ENCODE measurements at places on chromosomes 5 and 9.
A peak's percentile ranks its signal among the peaks of the same experiment; 100 is the strongest.

DNA sequence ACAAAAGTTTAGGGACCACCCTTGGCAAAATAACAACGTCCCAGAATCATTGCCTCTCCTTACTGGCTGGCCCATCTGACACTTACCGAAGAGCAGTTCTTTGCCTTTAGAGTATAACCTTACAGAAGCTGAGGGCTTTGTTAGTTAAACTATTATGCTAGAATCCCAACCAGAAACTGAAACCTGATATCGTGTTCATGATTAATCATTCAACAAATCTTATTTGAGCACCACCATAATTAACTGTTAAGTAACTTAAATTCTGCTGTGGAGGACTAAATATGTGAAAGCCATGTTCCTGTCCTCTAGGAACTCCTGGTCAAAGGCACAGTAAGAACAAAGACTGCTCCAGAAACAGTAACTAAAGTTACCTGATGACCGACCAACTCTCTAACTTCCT is 104.9 kb downstream of the ARL15 start:
- no peak for DNase-seq

GRCh38 chr9:112494153-112494552 is 7.5 kb downstream of the KIAA1958 start:
- no peak for DNase-seq

DNA sequence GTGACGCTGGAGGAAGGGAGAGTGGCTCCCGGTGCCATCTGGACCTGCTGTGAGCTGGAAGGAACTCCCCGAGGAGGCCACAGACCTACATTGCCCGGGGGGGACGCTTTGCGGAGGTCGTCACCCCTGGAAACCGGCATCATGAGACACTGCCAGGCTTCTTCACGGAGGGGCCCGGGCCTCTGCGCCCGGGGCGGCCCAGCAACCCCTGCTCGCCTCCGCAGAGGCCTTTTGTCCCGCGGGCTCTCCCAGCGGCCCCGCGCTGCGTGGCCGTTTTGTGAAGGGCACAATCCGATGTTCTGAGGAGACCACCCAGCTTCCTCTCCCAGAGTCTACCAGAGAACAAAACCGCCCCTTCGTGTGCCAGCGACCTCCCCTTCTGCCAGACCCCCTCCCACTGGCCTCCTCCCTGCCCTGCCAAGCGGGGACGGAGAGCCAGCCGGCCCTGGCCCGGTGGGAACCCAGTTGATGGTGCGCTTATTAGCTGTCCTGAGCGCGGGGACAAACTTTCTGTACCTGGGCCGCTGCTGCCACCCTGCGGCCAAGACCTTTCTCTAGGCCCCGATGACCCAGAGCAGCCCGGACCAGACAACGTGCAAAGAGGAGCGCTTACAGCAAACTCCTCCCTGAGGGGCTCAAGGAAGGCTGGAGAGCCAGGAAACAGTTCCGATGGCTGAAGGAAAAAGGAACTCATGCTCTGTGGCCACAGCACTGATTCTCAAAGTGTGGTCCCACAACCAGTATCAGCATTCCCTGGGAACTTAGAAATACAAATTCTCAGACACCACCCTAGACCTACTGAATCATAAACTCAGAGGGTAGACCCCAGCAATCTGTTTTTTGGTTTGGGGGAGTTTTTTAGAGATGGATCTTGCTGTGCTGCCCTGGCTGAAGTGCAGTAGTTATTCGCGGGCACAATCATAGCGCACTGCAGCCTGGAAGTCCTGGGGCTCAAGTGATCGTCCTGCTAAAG is 86.7 kb downstream of the SLC1A3 start:
- peak; percentile 65 for DNase-seq

DNA sequence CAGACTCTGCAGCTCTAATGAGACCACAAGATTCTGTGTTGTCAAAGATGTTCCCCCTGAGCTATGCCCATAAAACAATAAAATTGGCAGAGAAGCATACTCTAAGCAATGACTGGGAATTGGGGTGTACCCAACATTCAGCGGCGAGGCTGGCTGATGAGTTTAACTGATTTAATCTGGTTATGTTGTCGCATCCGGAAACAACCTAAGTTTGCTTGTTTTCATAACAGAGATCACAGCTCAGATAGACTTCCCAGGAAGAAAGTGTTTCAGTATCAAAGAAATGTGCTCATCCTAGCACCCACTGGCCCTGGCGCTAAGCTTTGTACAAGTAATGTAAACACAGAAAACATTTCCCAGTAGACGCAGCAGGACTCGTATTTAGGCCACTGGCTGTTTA is 7.4 kb downstream of the SEMA5A start:
- DNase-seq = no peak

- no peak for DNase-seq
Observed at GRCh38 chr5:89232139-89232603, 349.2 kb upstream of the MEF2C start.

DNA sequence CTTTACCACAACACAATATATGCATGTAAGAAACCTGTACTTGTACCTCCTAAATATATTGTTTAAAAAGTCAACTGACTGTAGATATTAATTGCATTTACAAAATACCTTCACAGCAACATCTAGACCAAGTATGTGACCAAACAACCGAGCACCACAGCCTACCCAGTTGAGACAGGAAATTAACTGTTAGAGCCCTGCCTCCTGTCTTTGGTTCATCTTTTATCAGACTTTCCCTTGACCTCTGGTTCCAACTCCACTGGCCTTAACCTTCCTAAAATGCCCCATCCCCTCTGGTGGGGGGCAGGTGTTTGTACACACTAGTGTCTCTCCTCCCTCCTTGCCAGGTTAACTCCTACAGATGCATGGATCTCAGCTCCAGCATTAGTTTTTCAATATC is 155.0 kb upstream of the PANK3 start:
- no peak for DNase-seq

- DNase-seq = no peak
Observed at GRCh38 chr5:139037732-139038131, 160.4 kb downstream of the SIL1 start.

GRCh38 chr5:130045334-130045733 is 141.1 kb downstream of the CHSY3 start:
- no peak for DNase-seq

DNA sequence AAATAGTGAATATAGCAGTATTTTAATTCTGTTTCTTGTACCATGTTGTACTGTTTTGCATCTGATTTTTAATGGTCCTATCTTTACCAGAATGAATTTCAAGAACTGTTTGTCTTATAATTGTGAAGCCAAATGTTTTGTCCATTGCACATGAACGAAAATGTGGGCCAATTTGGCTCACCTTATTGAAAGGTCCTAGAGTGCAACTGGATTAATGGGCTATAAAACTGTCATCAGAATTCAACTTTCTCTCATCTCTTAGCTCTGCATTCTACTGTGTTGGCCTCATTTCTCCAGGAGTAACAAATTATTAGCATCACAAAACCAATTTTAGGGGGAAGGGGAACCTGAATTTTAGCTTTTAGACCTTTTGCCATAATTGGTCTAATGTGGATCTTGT is 179.4 kb upstream of the NUDT12 start:
- DNase-seq = no peak

GRCh38 chr9:19551124-19551929 is 142.5 kb downstream of the ACER2 start:
- DNase-seq = no peak

- no peak for DNase-seq
Observed at GRCh38 chr5:127886-128285, 35.9 kb downstream of the PLEKHG4B start.

DNA sequence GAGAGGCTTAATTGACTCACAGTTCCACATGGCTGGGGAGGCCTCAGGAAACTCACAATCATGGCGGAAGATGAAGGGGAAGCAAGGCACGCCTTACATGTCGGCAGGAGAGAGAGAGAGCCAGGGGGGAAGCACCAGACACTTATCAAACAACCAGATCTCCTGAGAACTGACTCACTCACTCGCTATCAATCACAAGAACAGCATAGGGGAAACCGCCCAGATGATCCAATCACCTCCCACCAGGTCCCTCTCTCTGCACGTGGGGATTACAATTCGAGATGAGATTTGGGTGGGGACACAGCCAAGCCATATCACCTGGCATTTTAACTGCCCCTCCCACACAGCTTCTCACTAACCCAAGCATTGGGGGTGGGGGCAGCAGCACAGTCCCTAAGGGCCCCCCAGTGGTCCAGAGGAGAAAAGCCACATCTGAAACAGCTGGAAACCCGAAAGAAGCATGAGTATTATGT is 76.1 kb upstream of the ASS1 start:
- no peak for DNase-seq

GRCh38 chr5:172086194-172086975 is 79.9 kb upstream of the FBXW11 start:
- DNase-seq = peak; percentile 37

GRCh38 chr5:151663617-151664293 is 23.0 kb downstream of the SPARC start:
- DNase-seq = no peak

- DNase-seq = no peak
Observed at GRCh38 chr9:124394596-124394995, 20.6 kb downstream of the PSMB7 start.

- DNase-seq = no peak
Observed at GRCh38 chr5:72681781-72682180, 134.7 kb upstream of the TNPO1 start.

- no peak for DNase-seq
Observed at GRCh38 chr9:426264-426663, 211.6 kb downstream of the DOCK8 start.

- no peak for DNase-seq
Observed at GRCh38 chr9:17987189-17987588, 408.3 kb downstream of the SH3GL2 start.

DNA sequence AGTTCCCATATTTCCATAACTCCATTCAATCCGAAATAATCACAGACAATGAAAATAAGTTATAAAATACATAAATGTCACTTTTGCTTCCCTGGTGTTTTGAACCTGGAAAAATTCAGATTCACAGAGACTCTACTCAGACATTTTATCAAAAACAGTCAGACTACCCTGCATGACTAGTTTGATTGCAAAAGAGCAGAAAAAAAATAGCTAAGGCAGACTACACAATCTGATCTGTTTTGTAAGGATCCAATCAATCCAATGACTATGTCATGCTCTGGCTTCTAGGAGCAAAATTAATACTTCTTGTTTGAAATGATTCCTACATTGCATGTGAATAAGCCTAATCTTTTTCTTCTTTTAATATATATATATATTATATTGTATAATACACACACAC is 1262.6 kb downstream of the EFNA5 start:
- no peak for DNase-seq

DNA sequence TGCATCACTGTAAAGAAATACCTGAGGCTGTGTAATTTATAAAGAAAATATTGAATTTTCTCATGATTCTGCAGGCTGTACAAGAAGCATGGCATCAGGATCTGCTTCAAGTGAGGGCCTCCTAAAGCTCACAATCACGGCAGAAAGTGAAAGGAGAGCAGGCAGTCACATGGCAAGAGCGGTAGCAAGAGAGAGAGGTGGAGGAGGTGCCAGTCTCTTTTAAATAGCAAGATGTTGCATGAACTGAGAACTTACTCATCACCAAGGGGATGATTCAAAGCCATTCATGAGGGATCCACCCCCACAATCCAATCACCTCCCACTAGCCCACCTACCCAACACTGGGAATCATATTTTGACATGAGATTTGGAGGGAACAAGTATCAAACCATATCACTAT is 184.5 kb upstream of the PAPPA start:
- no peak for DNase-seq

DNA sequence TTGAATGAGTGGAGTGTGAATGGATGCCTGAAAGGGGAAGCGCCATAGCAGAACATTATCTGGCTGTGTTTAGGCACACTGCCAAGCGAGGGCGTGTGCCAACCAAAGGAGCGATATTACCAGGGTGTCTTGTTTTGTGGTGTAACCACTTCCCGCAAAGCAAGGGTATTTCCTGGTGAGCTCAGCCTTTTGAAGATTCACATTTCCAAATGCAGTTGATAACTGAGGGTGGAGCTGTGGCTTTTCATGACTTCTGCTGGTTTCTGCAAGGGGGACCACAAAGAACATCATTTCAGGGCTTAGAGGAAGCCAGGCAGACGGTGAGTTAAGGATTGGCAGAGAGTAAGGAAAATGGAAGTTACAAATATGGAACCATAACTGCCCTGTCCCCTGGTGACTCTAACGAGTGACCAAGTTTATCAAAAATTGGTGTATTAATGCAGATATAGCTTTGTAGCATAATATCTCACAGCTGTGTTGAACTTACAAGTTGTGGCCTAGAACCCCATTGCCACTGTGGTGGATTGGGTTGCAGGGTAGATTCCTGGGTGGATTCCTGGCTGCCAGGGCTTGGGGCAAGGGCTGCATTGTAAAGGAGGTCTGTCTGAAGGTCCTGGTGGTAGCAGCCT is 71.4 kb downstream of the RALGPS1 start:
- DNase-seq = peak; percentile 91

- DNase-seq = peak; percentile 69
Observed at GRCh38 chr5:151155775-151156506, 1.6 kb downstream of the ANXA6 start.

Data from activated effector memory CD4-positive, alpha-beta T cell treated with anti-CD3 and anti-CD28 coated beads, Interleukin-2, amount 50 U/mL, for 16 hours (primary cell).